ENCODE measurements at places on chromosomes 5 and 9. TPM values are rescaled to one million over a fixed set of nuclear protein-coding genes. Genes with fewer than 3 reads are reported as not detected.

DNA sequence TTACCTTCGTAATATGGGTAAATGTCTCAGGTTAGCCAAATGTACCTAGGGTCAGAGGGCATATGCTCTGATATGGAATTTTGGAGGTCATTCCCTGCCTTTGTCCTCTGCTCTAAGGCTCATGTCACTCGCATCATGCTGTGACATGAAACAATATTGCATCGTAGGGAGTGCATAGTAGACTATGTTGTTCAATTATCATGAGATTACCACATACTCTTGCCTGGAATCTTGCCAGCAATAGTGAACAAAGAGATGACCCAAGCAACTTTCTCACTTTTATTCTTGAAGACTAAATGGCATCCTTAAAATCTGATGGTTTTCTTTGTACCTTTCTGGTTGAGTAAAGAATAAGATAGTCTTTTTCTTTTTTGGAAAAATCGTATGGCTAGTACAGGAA, 27.6 kb downstream of the ZNF462 start:
- no peak for DNase-seq

DNA sequence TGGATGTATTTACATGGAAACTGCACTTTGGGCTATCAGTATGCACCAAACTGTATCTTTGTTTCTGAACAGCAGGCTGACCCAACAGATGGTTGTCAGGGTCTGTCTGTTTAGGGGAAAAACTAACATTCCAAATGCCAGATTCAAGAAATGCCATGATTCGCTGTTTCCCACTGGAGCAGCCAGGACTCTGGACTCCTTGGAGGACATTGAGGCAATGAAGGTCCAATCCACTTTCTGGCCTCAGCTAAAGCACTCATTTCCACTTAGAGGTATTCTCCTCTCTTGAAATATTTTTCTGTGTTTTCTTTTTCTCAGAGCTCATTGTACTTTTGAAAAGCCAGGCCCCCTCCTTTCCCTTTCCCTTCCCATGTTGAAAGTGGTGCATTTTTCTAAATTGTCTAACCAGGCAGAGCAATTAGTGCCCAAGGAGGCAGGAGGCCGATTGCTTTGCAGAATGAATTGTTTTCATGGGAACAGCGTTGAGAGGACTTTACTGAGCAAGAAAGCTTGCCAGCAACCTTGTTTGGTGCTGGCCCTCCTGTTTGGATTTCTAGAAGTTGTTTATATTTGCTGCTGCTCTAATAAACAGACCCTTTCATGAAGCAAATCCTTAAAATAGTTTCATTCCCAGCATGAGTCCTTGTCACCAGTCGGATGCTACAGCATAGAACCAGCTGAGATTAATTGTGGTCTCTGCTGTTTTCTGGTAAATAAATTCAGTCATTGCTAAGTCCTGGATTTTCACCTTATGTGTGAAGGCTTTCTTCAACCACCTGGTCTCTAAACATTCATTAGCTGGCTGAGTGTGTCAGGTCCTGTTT, 132.8 kb upstream of the TAF11L2 start:
- DNase-seq: no peak

PARP8 gene
- total RNA-seq: 1.9 TPM

GRCh38 chr5:87340716-87341115, 72.0 kb downstream of the CCNH start:
- no peak for DNase-seq

DNA sequence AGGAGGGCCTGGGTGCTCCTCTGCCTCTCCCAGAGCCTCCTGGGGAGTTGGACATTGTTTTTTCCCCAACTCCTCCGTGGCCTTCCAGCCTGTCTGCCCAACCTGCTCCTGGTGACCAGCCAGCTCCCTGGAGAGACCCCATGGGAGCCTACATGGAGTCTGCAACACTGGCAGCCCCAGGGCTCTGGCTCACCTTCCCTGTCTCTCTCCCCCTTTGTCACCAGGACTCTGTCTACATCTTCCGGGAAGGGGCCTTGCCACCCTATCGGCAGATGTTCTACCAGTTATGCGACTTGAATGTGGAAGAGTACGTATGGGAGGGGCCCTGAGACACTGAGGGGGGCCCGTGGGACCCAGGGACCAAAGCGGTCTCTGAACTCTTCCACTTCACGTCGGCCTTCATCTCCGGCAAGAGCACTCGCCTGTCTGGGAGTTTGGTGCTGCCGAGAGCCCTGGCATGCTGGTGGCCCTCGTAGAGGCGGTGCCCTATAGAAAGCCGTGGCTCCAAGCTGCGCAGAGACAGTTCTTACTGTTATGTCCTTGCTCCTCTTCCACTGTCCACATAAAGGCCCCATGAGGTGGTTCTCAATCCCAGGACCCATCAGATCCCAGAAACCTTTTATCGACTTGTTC, 5.9 kb upstream of the CEL start:
- DNase-seq: no peak

- DNase-seq: no peak
Measured at GRCh38 chr5:79122973-79123372, 11.4 kb downstream of the BHMT start.

GRCh38 chr9:111662576-111663300, 1.3 kb downstream of the GNG10 start:
- no peak for DNase-seq

Data from gastrocnemius medialis (tissue), 4 donors.